Naive thymus-derived CD8-positive, alpha-beta T cell (primary cell): ENCODE measurements at places on chromosomes 12 and 14.

DNA sequence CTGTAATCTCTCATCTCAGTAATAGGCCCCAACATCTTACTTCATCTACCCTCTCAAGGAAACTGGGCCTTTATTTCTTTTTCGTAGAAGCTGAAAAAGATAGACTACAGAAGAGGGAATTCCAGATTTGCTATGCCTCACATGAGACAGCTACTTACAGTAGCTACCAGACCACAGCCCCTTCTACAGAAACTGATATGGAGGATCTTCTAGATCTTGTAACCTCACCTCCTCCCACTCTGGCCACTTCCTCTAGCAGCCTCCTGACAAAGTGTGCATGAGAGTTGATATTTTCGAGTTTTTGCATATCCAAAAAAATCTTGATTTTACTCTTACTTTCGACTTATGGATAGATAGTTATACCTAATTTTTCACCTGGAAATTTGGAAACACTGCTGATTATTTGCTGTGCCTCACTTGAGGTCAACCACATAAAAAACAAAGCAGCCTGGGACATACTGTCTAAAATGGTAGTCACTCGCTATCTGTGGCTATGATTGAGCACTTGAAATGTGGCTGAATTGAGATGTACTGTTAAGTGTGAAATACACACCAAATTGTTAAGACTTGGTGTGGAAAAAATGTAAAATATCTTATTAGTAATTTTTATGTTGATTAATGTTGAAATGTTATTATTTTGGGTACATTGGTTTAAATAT is 86.3 kb upstream of the NID2 start:
- DNase-seq, result no peak
- peaks cover 41% of the 10 kb centered on the region for H3K4me1 ChIP-seq
- H3K36me3 ChIP-seq, result no peaks in the 10 kb centered on the region
- H3K27me3 ChIP-seq, result no peaks in the 10 kb centered on the region
- no peak overlapping the region for H3K27ac ChIP-seq

DNA sequence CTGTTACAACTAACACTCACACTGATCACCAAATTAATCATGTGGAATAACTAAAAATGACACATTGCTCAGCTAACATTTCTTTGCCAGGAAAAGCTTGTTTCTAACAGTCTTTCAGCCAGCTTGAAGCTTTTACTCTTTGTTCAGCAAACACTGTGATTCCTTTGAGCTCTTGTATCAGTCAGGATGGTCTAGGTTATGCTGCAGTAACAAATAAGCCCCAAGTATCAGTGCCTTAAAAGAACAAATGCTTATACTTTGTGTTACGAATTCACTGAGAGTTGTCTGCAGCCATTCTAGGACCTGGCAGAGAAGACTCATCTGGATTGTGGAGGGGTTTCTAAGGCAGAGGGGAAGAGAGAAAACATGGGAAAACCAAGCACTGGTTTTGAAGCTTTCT is 47.6 kb upstream of the PIWIL1 start:
- DNase-seq, result no peak
- H3K4me3 ChIP-seq, result no peak overlapping the region
- H3K36me3 ChIP-seq, result no peaks in the 10 kb centered on the region
- H3K27ac ChIP-seq, result no peak overlapping the region

DNA sequence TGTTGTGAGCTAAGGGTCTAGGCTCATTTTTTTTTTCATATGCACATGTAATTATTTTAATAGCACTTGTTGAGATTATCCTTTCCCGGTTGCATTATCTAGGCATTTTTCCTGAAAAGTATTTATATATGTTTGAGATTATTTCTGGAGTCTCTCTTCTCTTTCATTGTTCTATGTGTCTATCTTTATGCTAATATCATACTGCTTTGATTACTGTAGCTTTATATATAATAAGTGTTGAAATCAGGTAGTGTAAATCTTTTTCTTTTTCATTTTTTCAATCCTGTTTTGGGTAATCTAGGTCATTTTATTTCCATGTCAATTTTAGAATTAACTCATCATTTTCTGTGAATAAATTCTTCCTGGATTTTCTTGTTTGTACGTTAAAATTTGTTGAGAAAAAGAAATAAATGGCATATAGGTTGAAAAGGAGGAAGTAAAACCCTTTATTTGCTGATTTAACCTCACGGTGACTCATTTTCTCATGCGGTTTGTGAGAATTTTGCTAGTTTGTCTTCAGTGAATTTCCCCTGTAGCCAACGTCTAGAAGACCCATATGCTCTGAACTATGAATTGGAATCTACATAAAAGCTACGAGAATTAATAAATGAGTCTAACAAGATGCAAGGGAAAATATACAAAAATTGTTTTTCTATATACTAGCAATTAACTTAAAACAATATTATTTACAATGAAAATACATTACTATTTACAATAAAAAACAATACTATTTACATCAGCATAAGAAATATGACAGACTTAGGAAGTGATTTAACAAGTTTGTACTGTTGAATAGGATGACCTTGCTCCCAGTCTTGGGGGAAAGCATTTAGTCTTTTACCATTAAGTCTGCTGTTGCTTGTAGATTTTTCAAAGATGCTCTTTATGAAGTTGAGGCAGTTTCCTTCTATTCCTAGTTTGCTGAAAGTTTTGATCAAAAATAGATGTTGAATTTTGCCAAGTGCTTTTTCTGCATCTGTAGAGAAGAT is 105.0 kb downstream of the SNAPC1 start:
- no peaks in the 10 kb centered on the region for H3K4me1 ChIP-seq
- no peak overlapping the region for H3K27ac ChIP-seq
- no peak overlapping the region for H3K4me3 ChIP-seq
- no peak for DNase-seq
- H3K36me3 ChIP-seq, result peaks cover 12% of the 10 kb centered on the region
- H3K27me3 ChIP-seq, result peaks cover 18% of the 10 kb centered on the region

DNA sequence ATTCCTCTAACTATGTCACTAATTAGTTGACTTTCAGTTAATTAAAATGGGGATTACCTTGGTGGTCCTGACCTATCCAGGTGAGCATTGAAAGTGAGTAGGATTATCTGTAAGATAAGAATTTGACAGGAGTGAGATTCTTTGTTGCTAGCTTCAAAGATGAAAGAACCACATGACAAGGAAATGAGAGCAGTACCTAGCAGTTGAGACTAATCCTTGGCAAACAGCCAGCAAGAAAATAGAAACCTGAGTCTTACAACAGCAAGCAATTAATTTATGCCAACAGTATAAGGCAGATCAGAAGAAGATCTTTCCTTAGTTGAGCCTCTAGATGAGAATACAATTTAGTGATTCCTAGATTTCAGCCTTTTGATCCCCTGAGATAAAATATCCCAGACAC is 1058.4 kb downstream of the LRFN5 start:
- H3K4me3 ChIP-seq, result no peak overlapping the region
- H3K27me3 ChIP-seq, result no peaks in the 10 kb centered on the region
- DNase-seq, result no peak
- no peak overlapping the region for H3K27ac ChIP-seq

DNA sequence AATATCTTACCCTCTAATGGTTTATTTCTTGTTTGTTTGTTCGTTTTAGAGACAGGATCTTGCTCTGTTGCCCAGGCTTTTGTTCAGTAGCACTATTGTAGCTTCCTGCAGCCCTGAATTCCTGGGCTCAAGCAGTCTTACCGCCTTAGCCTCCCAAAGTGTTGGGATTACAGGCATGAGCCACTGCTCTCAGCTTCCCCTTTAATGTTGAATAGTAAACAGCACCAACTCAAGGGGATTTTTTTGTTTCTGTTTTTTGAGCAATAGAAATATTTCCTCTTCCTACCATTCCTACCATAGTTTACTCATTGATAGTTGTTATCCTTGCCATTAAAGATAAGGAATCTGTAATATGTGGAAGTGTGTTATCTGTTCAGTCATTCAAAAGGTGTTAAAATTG is 10.7 kb downstream of the ARID4A start:
- H3K27ac ChIP-seq, result no peak overlapping the region
- no peak overlapping the region for H3K4me3 ChIP-seq
- peaks cover 25% of the 10 kb centered on the region for H3K4me1 ChIP-seq
- no peaks in the 10 kb centered on the region for H3K27me3 ChIP-seq
- DNase-seq, result no peak
- peaks cover 10% of the 10 kb centered on the region for H3K36me3 ChIP-seq

GRCh38 chr12:49813131-49813530 is 15.1 kb downstream of the NCKAP5L start:
- no peak overlapping the region for H3K4me3 ChIP-seq
- H3K27ac ChIP-seq, result no peak overlapping the region
- H3K4me1 ChIP-seq, result peaks cover 17% of the 10 kb centered on the region
- peaks cover 4% of the 10 kb centered on the region for H3K36me3 ChIP-seq
- DNase-seq, result no peak

DNA sequence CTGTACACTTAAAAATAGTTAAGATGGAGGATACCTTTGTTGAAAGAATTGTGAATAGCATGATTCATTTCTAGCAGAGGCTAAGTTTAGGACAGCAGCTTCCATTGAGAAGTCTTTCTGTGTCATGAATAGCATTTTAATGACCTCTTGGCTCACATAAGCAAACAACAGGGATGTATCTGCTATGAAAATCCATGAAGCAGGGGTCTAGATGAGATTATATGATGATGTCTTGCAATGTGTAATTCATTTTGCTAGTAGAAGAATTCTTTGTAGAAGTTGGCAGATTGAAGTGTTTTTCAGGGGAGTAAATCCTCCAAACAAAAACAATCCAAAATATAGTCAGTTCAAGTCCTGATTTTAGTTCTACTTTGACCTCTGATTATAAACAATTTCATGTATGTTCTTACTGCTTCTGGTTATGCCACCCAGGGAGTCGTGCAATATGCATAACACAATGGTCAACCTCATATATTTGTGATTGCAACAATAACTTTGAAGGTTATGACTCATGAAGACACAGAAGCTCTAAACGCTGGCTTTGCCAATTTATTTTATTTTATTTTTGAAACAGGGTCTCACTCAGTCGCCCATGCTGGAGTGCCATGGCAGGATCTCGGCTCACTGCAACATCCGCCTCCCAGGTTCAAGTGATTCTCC is 6.9 kb upstream of the RD3L start:
- peaks cover 9% of the 10 kb centered on the region for H3K36me3 ChIP-seq
- H3K27ac ChIP-seq, result no peak overlapping the region
- H3K4me3 ChIP-seq, result no peak overlapping the region
- no peaks in the 10 kb centered on the region for H3K4me1 ChIP-seq

GRCh38 chr12:28497889-28498411 is 307.7 kb downstream of the CCDC91 start:
- H3K27me3 ChIP-seq, result no peaks in the 10 kb centered on the region
- DNase-seq, result no peak
- H3K36me3 ChIP-seq, result peaks cover 38% of the 10 kb centered on the region
- H3K4me1 ChIP-seq, result no peaks in the 10 kb centered on the region
- H3K4me3 ChIP-seq, result no peak overlapping the region

GRCh38 chr14:69317102-69317755 is 57.3 kb downstream of the GALNT16 start:
- H3K27ac ChIP-seq, result no peak overlapping the region
- H3K27me3 ChIP-seq, result no peaks in the 10 kb centered on the region
- no peak for DNase-seq
- no peaks in the 10 kb centered on the region for H3K36me3 ChIP-seq
- no peak overlapping the region for H3K4me3 ChIP-seq

GRCh38 chr14:53519137-53519536 is 366.0 kb upstream of the DDHD1 start:
- H3K36me3 ChIP-seq, result no peaks in the 10 kb centered on the region
- DNase-seq, result no peak
- no peak overlapping the region for H3K27ac ChIP-seq
- H3K4me3 ChIP-seq, result no peak overlapping the region
- H3K27me3 ChIP-seq, result no peaks in the 10 kb centered on the region

- H3K4me3 ChIP-seq, result no peak overlapping the region
- no peaks in the 10 kb centered on the region for H3K4me1 ChIP-seq
- H3K36me3 ChIP-seq, result no peaks in the 10 kb centered on the region
- no peak for DNase-seq
- H3K27ac ChIP-seq, result no peak overlapping the region
These were observed 3.9 kb downstream of the ANKRD33 start for GRCh38 chr12:51891843-51892242.

DNA sequence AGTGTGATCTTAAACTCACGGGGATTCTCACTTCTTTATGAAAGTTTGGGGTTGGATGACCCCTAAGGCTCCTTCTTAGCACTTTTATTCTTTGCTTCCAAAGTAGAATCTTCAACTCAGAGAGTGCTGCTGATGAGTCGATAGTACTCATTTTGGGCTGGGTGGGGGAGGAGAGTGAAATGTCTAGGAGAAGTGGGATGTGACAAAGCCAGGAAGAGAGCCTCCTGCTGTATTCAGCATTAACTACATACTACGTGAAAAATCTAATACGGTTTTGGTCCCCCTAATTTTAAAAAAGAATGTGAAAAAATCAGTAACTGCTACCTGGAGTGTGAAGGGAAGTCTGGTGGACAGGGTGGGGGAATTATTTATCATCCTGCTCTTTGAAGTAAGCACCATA is 148.3 kb downstream of the SAMD4A start:
- H3K4me3 ChIP-seq, result no peak overlapping the region
- H3K27ac ChIP-seq, result no peak overlapping the region
- peaks cover 14% of the 10 kb centered on the region for H3K4me1 ChIP-seq
- H3K36me3 ChIP-seq, result peaks cover 7% of the 10 kb centered on the region
- DNase-seq, result no peak
- peaks cover 6% of the 10 kb centered on the region for H3K27me3 ChIP-seq

GRCh38 chr14:29545714-29546113 is 381.9 kb downstream of the PRKD1 start:
- no peaks in the 10 kb centered on the region for H3K36me3 ChIP-seq
- DNase-seq, result no peak
- H3K27ac ChIP-seq, result no peak overlapping the region
- H3K4me3 ChIP-seq, result no peak overlapping the region
- H3K27me3 ChIP-seq, result no peaks in the 10 kb centered on the region

DNA sequence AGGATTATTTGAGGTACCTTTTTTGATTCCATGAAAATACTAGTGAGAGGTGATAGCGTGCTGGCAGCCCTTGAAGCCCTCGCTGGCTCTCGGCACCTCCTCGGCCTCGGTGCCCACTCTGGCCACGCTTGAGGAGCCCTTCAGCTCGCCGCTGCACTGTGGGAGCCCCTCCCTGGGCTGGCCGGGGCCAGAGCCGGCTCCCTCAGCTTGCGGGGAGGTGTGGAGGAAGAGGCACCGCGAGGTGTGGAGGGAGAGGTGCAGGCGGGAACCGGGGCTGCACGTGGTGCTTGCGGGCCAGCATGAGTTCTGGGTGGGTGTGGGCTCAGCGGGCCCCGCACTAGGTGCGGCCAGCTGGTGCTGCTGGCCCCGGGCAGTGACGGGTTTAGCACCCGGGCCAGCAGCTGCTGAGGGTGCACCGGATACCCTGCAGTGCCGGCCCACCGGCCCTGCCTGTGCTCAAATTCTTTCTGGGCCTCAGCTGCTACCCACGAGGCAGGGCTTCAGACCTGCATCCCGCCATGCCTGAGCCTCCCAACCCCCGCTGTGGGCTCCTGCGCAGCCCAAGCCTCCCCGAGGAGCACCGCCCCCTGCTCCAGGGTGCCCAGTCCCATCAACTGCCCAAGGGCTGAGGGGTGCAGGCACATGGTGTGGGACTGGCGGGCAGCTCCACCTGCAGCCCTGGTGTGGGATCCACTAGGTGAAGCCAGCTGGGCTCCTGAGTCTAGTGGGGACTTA is 7.4 kb downstream of the MOK start:
- no peaks in the 10 kb centered on the region for H3K27me3 ChIP-seq
- no peak overlapping the region for H3K27ac ChIP-seq
